ENCODE measurements at places on chromosomes 5 and 9.
A peak's percentile ranks its signal among the peaks of the same experiment; 100 is the strongest.

DNA sequence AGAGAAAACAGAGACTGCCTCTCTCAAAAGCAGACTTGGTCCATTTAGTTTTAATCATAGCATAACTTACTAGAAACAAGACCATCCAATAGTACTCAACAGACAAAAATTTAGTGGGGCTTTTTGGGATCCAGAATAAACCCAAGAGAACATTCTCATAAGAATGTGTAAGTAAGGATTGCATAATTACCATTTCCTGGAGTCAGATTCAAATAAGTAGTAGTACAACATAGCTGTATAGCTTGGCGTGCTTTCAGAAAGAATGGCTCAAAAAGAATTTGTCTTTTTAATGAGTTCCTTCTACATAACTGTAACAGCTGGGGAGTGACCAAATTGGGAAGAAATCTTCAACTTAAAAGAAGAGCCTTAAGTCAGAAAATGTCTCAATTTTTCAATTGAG, 145.4 kb downstream of the DENND1A start:
- no peaks in the 10 kb centered on the region for H3K27me3 ChIP-seq
- H3K4me1 ChIP-seq, result no peaks in the 10 kb centered on the region
- no peak overlapping the region for H3K4me3 ChIP-seq
- no peaks in the 10 kb centered on the region for H3K36me3 ChIP-seq

DNA sequence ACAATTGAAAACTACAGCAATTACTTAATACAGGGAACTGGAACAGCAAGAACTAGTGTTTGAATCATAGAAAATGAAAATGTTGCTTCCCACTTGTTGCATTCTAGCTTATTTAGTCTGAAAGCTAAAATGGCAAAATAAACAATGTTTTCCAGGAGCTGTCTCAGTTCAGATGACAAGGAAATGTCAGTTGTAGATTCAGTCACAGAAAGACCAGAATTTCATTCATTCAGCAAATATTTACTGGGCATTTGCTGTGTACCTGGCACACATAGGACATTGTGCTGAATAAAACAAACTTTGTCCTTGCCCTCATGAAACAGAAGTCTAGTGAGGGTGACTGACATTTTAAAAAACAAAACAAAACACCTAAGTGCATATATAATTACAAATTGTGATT, 41.5 kb downstream of the GCNT4 start:
- no peak overlapping the region for H3K27ac ChIP-seq
- H3K27me3 ChIP-seq, result no peaks in the 10 kb centered on the region
- no peak overlapping the region for H3K4me3 ChIP-seq
- no peak for DNase-seq
- H3K4me1 ChIP-seq, result no peaks in the 10 kb centered on the region

DNA sequence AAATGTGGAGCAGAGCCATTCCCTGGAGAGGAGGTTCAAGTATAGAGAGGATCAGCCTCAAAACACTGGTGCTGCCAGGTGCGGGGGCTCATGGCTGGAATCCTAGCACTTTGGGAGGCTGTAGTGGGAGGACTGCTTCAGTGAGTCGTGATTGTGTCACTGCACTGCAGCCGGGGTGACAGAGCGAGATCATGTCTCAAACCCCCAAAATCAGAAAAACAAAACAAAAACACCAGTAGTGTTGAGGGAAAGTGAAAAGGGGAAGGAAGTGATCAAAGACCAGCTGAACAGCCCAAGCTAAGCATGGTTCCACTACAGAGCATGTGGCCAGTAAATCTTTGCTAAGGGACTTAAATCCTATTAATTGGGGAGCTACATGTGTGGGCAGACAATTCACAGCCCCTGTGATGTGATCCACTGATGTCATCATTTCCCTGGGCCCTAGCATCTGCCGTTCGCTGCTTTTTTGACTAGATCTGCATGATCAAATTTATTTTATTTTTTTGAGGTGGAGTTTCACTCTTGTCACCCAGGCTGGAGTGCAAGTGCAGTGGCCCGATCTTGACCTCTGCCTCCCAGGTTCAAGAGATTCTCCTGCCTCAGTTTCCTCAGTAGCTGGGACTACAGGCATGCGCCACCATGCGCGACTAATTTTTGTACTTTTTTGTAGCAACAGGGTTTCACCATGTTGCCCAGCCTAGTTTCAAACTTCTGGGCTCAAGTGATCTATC, 2.7 kb upstream of the PCBD2 start:
- no peaks in the 10 kb centered on the region for H3K27me3 ChIP-seq
- H3K27ac ChIP-seq, result no peak overlapping the region
- no peak overlapping the region for H3K4me3 ChIP-seq

- no peaks in the 10 kb centered on the region for H3K36me3 ChIP-seq
- no peak overlapping the region for H3K4me3 ChIP-seq
- no peaks in the 10 kb centered on the region for H3K4me1 ChIP-seq
Observed at GRCh38 chr9:89892920-89893319, 288.1 kb downstream of the GADD45G start.

- no peak overlapping the region for H3K4me3 ChIP-seq
- no peaks in the 10 kb centered on the region for H3K36me3 ChIP-seq
- no peak for DNase-seq
- H3K27ac ChIP-seq, result no peak overlapping the region
Observed at GRCh38 chr9:131324736-131325679, 35.5 kb downstream of the PLPP7 start.

DNA sequence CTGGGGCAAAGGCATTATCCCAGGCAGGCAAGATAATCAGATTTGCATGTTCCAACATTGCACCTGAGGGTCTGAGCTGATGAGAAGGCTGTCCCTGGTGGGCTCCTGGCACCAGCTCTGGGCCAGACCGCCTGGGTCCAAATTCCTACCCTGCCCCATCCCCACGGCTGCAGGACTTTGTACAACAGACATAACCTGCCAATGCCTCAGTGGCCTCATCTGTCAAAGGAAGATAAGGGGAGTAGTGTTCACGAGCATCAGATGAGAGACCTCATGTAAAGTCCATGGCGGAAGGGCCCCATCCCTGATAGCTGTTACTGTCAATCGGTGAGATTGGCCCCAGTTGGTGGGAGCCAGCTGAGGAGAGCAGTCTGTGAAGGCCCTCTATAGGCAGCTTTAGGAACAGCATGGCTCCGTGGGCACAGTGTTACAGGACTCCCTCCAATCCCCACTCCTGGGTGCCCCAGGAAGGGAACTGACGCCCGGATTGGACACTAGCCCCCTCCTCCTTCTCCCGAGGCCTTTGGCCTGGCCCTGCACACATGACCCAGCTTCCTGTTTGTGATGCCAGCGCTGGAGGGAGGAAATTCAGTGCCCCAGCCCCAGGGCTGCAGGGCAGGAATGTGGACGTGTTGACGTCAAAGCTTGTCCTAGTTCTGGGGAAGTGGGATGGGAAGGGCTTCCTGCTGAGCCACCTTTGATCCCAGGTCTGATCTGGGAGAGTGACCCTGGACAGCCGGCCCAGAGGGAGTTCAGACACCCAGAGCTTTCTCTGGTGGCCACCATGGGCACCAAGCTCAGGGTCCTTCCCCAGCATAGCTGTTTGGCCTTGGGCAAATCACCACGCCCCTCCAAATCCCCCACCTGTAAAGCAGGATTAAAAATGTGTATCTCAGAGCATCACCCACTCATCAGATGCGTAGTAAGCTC, 56.2 kb downstream of the DUSP1 start:
- no peaks in the 10 kb centered on the region for H3K4me1 ChIP-seq
- DNase-seq, result peak; percentile 71
- no peaks in the 10 kb centered on the region for H3K27me3 ChIP-seq
- no peak overlapping the region for H3K4me3 ChIP-seq

- no peaks in the 10 kb centered on the region for H3K36me3 ChIP-seq
- DNase-seq, result no peak
- H3K4me1 ChIP-seq, result peaks cover 6% of the 10 kb centered on the region
Observed at GRCh38 chr5:176542596-176543427, 5.6 kb upstream of the RNF44 start.

Measured in breast epithelium (tissue), 4 donors.